CD4-positive, alpha-beta T cell treated with Interleukin-17A for 4 hours (primary cell): ENCODE measurements at places on chromosomes 12 and 14.

DNA sequence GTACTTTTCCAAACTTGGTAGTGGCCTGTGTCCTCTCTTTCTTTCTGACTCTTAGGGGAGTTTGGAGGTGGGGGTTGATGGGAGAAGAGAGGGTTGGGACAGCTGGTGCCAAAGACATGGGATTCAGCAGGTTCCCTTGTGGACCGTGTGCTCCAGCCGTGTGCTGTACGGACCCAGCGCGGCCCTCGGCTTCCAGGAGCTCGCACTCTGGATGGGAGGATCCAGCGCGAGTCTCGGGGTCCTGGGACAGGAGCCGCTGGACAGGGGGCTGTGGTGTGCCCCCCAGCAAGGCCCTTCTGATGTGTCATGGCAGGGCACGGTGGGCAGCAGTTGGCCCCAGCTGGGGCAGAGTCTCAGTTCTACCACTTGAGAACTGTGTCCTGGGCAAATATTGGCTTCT is 45.0 kb upstream of the TSPAN9 start:
- DNase-seq = no peak

DNA sequence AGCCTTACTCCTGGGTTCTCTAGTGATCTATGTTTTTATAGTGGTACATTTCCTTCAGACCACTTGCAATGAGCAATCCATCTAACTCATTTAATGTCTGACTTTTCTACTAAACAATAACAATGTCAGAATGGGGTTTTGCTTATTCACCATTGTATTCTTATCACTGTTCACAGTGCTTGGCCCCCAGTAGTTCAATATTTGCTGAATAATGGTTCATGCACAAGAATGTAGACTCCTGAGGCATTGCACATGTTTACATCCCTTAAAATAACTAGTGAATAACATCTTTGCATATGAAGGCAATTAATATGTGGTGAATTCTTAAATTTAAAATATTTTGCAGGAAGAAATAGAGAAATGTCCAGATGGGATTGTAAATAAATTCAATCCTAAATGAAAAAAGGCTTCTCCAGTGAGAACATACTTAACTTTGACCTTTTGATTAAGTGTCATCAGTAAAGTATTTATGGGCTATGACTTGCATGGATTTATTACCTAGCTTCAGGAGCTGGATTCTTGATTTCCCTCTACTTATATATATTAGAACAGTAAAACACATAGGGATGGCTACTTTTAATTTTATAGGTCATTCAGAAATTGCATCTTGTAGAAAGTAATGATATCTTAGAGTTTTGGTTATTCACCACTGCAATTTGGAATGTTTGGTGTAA is 3.4 kb downstream of the CCER1 start:
- no peak for DNase-seq

DNA sequence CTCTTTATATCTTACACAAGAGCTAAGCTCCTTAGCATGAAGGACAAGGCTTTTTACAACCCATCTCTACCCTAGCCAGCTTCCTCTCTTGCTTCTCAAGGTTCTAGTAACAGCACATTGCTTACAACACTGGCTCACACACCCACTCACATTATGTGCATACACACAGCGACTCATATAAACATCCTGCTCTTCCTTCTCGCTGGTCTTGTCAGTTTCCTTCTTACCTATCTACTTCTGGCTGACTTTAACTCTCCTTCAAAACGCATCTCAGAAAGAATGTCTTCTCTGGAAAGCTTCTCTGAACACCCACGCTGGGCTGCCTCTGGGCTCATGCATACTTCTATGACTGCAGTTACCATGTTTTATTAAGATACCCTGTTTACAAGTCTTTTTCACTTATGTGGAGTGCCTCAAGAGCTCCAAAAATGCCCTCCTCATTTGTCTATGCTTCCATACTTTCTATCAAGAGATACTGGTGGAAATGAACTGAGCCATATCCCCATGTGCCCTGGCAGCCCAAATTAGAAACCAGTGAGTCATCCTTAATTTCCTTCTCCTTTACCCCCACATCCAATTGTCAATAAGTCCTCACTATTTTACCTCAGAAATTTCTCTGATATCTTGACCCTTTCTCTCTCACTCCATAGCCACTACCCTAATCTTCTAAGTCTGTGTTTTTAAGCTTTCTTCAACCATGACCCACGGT is 126.9 kb upstream of the KRAS start:
- DNase-seq = peak; percentile 61

DNA sequence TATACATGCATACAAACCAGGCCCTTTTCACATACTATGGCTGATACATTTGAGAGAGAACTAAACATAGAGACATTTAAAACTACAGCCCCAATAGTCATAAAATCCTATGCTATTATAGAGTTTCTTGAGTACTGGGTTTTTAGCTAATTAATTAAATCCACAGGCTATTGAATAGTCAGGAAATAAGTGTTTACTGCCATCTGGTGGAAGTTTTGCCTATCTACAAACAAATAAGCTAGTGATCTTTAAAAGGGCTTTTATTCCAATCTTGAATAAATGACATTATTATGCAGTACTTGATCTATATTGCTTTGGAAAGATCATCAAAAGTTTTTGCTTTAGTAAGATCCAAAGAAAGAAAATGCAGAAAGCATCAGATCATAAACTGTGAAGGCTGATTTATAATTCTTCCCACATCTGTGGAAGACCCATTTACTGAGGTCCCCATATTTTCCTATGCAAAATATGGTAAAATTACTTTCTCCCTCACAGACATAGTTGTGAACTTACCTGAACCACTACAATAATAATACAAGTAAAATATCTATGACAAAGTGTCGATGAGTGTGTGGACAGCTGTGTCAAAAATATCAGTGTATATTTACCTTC is 131.3 kb downstream of the ITPR2 start:
- no peak for DNase-seq
